ENCODE measurements at places on chromosomes 1 and 21.

- DNase-seq = no peak
These were observed 145.3 kb upstream of the ADAMTS5 start for GRCh38 chr21:27112186-27112585.

GRCh38 chr1:114043548-114043947 lies 64.3 kb downstream of the OLFML3 start:
- no peak for DNase-seq

DNA sequence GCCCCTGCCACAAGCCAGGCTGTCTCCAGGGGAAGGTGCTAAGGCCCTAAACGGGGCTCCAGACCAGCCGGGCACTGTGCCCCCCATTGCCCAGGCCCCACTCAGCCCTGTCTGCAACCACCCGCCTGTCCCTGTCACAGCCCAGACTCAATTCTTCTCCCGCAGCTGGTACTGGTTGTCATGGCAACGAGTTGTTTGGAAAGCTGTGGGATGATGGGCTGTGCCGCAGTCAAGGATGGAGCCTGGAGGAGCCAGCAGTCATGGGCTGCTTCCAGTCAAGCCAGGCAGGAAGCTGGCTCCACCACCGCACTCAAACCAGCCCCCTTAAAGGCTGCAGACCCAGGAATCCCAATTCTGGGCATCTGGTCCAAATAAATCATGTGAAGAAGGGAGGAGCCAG lies 4.2 kb downstream of the SPOCD1 start:
- no peak for DNase-seq

- DNase-seq = no peak
These were observed 126.2 kb upstream of the SMYD2 start for GRCh38 chr1:214154596-214155292.

Measured in T-helper 22 cell (primary cell).